ENCODE measurements at places on chromosomes 16 and 17. TPM values are rescaled to one million over a fixed set of nuclear protein-coding genes. Genes with fewer than 3 reads are reported as not detected.
A peak's percentile ranks its signal among the peaks of the same experiment; 100 is the strongest.

- no peak for DNase-seq
Observed at GRCh38 chr16:2470603-2471015, 488 bp upstream of the NTN3 start.

- DNase-seq: no peak
Observed at GRCh38 chr17:28357901-28358197, 522 bp upstream of the POLDIP2 start.

DNA sequence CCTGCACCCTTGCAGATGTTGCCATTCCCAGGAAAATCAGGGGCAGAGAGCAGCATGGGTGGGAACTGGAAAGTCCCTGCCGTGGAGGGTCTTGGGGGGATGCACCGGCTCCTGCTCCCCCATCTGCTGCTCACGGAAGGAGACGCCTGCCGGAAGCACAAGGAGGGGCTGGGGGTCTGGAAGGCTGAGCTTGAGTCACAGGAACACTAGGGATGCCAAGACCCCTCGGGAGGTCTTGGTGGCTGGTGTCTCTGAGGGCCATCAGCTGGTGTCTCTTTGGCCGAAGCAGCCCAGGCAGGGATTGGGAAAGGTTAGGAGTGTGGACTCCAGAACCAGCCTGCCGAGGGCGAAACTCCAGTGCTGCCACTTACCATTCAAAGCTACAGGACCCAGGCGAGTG, 29.4 kb upstream of the GNA13 start:
- no peak for DNase-seq

DNA sequence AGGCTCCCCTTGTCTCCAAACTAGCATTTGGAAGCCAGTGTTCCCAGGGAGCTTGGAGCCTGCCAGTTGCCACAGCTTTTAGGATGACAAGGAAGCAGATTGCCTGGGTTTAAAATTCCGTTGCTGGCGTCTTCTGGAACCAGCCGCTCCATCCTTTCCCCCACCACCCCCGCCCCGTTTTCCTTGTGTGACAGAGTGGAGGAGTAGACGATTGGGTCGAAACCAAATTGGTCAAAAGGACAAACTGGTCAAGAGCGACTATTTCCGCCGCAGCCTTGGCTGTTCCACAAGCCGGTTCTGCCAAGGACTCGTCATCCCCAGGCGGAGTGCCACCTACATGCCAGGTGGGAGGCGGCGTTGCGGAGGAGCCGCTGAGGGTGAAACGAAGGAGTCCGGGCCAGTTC, 91.1 kb downstream of the RPA1 start:
- no peak for DNase-seq

- DNase-seq: no peak
Observed at GRCh38 chr17:43732958-43733357, 25.6 kb downstream of the SOST start.

The ACE gene
- 7.7 TPM for total RNA-seq

- no peak for DNase-seq
Observed at GRCh38 chr16:48276102-48276501, 28.8 kb upstream of the ABCC11 start.

DNA sequence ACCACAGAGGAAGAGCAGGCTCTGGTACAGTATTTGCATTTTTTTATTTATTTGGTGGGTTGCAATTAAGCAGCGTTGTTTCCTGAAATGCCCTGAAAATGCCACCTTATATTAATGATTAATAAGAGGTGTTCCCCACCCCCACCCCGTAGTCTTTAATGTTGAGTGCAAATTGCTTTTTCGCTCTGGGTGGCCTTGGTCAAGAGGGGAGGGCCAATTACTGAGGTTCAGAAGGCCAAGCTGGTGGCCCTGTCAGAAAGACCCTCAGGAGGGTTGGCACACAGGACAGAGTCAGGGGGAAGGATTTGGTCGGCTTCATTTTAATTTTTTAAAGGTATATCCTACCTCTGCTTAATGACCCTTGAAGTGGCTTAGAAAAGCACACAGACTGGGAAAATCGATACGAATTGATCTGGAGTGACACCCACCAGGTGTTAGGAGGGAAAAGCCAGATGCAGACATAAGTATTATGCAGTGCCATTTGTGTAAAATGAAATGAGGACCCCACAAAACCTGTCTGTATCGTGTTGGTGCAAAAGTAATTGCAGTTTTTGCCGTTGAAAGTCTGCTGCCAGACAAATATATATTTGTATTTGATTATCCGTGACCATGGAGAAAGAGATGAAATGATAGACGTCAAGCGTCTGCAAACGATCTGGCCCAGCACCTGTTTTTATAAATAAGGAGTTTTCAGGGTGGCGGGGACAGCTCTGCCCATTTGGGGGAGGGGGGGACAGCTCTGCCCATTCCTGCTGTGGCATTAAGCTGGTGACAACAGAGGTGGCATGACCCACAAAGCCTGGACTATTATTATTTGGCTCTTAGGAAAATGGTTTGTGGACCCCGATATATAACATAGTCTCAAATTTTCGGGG, 143.8 kb upstream of the PLCG2 start:
- DNase-seq: no peak

The KRTAP1-1 gene
- total RNA-seq: not detected

DNA sequence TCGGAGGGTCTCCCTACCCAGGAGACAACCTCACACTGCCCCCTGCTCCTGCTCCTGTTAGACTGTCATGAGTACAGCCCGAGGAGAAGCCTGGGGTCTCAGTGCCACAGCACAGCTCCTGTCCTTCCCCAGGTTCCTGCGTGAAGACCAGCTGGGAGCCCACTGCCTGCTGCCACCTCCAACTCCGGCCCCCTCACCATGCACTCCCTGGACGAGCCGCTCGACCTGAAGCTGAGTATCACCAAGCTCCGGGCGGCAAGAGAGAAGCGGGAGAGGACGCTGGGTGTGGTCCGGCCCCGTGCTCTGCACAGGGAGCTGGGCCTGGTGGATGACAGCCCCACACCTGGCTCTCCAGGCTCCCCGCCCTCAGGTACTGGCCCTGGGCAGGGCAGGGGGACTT, 16.2 kb downstream of the GLIS2 start:
- no peak for DNase-seq

DNA sequence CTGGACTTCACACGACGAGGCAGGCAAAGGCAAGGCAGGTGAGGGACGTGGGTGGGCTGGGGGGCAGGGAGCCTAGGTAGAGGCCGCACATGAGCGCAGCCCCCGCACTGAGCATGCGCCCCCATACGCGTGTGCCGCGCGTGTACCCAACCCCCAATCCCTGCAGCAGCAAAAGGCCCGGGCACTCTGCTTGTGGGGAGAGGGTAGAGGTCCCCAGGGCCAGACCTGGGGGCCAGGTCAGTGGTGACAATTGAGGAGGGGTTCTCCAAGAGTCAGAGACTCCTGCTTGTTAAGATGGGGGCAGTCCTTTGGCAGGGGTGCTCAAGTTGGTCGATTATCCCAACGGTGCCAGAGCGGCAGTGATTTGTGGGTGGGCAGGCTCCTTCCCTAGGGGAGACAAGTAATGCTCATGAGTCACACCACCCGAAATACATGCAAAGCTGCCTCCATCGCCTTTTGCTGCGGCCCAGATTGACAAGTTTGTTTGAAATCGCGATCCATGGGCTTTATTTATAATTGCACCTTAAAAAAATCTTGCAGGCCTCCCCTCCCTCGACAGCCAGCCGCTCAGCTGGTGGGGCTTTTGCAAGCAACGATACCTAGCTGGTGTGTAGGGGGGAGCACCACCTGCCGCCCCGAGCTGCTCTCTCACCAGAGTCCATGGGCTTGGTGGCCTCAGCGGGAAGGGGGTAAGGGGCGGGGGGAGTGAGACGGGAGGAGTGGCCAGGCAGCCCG, 1.1 kb upstream of the GIT1 start:
- peak; percentile 13 for DNase-seq

GRCh38 chr16:66705790-66706505, 9.4 kb upstream of the CMTM4 start:
- no peak for DNase-seq

DNA sequence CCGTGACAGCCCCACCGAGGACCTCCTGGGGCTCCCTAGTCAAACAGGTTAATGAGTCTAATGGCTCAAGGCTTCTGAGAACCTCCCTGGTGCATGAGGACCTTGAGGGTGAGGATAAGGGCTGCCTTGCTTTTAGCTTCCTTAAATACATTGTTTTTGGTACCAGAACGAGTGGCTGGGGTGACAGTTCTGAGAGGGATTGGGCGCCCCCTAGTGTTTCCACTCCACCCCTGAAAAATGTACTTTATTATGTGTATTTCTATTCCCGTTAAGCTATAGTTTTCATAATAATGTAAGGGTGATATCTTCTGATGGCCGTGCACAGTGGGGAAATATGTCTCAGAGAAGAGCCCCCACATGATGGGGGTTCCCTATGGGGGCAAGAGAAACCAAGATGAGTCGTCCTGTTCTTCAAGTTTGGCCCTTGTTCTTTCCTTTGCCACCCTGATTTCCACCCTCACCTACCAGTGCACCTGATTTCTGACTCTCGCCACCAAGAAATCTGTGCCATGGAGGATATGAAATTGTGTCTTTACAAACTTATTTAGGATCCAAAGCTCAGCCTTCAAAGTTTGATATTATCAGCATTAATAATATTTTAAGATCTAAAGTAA, 14.5 kb upstream of the VWA3A start:
- peak; percentile 39 for DNase-seq

DNA sequence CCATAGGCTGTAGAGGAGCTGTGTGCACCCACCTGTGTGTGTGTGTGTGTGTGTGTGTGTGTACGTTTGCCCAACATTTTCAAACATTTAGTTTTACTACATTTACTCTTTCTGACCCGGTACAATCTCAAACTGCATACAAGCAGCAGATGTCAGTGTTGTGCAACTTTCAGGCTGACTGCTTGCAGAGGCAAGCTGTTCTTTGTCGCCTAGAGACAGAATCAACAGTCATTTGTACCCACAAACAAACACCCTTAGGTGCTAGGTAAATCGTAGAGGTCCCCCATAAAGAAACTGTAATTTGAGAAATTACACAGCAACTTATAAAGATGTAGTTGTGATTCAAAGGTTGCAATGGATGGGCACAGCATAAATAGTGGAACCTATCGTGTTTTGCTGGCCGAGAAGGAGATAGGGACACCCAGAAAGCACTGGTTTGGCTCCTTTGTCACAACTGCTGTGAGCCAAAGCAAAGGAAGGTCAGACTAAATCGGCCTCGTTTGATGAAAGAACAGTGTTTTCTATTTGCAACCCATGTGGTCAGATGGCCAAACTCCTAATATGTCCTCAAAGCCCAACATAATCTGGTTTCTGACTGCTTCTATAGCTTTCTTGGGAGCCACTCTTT, 478.4 kb downstream of the TOX3 start:
- no peak for DNase-seq

GRCh38 chr17:35875072-35875799, 4.9 kb downstream of the CCL5 start:
- no peak for DNase-seq

DNA sequence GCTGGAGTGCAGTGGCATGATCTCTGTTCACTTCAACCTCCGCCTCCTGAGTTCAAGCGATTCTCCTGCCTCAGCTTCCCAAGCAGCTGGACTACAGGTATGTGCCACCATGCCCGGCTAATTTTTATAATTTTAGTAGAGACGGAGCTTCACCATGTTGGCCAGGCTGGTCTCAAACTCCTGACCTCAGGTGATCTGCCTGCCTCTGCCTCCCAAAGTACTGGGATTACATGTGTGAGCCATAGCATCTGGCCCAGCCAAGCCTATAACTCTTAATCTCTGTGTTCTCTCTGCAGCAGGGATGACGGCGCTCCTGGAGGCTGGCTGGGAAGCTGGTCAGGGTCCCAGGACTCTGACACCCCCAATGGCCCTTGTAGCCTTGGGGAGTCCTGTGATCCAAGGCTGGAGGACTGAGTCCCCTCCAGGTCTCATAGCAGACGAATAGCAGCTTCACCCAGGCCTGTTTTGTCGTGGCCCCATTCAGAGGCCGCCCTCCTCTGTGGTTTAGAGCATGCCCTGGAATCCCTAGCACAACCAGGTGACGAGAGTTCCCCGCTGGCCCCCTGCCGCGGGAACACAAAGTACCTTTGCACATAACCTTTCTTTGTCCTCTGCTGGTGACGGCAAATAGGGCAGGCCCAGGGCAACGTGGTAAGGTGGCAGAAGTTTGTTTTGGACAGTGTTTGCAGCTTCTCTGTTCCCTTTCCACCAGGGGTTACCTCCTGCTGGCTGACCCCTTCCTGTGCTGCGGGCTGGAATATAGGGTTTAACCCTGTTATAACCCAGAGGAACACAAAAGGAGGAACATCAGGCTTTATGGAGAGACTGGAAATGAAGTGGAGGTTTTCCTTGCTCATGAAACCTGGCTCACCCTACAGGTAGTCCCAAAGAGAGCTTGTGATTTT, 43.0 kb upstream of the TOB1 start:
- DNase-seq: no peak

GRCh38 chr16:7561908-7562405, 229.3 kb downstream of the RBFOX1 start:
- DNase-seq: no peak

The CD300E gene
- total RNA-seq: not detected

The SLC9A5 gene
- 5.6 TPM for total RNA-seq

The CUEDC1 gene
- total RNA-seq: 60.2 TPM

GRCh38 chr16:2467528-2468232, 3.4 kb upstream of the NTN3 start:
- peak; percentile 41 for DNase-seq

All from HCT116 (cell line).